ENCODE measurements at places on chromosomes 1 and 21.
A peak's percentile ranks its signal among the peaks of the same experiment; 100 is the strongest.

- DNase-seq: no peak
Observed at GRCh38 chr1:211613108-211613947, 34.4 kb upstream of the SLC30A1 start.

GRCh38 chr1:56032096-56032676, 547.2 kb downstream of the PLPP3 start:
- no peak for DNase-seq

- no peak for DNase-seq
Observed at GRCh38 chr1:93981274-93981667, 72.0 kb upstream of the GCLM start.

DNA sequence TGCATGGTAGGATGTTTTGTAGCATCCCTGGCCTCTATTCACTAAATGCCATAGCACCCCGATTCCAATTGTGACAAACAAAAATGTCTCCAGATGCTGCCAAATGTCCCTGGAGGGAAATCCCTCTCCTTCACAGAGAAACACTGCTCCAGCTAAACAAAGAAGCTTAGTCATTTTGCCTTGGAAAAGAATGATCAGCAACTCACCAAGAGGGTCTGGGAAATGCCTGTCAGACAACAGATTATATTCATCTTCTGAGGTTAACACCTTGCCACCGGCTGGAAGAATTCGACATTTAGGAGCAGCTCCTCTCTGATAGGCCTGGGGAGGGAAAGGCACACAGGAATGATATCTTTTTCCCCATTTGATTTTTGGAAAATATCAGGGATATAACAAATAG, 84.4 kb downstream of the NIBAN1 start:
- DNase-seq: no peak

GRCh38 chr1:40396420-40396819, 22.9 kb downstream of the SMAP2 start:
- no peak for DNase-seq

GRCh38 chr1:67307251-67308060, at the start of gene IL12RB2:
Gene IL12RB2, plus strand, starts transcription at chr1:67307873. Its CDS starts 12,496 bp downstream, at chr1:67320369.
- DNase-seq: peak; percentile 55

- DNase-seq: no peak
Observed at GRCh38 chr1:25878690-25879089, 3.2 kb upstream of the PAQR7 start.

DNA sequence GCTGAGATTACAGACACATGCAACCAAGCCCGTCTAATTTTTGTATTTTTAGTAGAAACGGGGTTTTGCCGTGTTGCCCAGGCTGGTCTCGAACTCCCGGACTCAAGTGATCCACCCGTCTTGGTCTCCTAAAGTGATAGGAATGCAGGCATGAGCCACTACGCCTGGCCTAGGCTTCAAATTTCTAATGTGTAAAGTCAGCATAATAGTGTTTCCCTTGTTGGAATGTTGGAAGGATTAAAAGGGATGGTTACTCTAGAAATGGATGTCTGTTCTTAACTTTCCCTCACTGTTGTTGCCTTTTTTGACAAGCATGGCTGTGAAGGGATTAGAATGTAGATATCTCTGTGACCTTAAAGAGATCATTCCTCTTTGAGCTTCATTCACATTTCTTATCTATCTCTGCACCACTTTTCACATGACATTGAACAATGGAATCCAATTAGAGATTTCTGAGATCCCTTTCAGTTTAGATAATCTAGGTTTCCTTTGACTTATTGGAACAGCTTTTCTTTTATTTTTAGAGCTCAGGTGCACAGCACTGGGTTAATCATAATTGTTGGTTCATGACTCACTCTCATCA, 33.7 kb downstream of the NFASC start:
- DNase-seq: no peak

DNA sequence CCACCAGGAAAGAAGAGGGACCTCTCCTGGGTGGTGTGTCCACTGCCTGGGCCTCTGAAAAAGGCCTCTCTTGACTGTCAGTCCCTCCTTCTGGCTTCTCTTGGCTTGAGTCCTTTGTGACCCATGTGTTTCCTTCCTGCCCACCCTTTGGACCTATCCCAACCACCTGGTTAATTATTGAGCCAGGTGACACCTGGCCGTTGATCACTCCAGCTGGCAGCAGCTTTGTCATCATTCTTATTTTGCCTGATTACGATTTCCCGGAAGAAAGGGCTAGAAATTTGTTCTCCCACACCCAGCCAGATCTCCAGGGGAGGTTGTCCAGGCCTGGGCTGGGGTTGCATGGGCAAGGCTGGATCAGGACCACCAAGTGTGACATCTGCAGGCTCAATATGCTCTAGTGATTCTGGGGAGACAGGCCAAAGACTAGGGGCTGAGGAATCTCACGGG, 24.8 kb downstream of the CSF1 start:
- DNase-seq: peak; percentile 42

DNA sequence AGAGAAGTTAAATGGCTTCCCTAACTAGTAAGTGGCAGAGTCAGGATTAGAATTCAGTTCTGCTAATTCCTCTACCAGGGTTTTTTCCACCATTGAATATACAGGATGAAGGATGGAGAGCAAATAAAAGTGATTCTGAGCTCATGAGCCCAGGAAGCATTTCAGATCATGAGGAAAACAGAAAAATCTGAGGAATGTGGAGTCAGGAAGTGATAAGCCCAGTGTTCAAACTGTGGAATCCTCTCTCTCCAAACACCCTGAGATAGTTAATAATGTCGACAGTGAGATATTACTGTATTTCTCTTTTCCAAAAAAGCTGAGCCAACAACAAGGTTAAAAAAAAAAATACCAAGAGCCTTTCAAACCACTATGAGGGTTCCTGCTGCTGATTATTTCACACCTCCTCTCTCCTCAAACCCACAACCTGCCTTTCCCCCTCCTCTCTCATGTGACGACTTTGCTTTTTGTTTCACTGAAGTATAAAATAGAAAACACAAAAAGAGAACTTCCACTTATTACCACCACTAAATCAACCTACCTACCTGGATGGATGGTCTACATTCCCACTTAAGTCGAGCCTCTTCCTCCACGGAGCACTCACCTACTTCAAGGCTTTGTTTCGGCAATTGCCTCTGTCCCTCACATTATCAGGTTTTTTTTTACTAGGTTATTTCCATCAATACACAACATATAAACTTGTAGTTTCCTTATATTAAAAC, 8.9 kb downstream of the SLAMF1 start:
- no peak for DNase-seq

- no peak for DNase-seq
Observed at GRCh38 chr1:6401673-6402072, 8.1 kb upstream of the ACOT7 start.

GRCh38 chr1:82073659-82074058, 272.9 kb downstream of the ADGRL2 start:
- DNase-seq: no peak

GRCh38 chr1:189782295-189782694, 695.4 kb downstream of the BRINP3 start:
- DNase-seq: no peak

DNA sequence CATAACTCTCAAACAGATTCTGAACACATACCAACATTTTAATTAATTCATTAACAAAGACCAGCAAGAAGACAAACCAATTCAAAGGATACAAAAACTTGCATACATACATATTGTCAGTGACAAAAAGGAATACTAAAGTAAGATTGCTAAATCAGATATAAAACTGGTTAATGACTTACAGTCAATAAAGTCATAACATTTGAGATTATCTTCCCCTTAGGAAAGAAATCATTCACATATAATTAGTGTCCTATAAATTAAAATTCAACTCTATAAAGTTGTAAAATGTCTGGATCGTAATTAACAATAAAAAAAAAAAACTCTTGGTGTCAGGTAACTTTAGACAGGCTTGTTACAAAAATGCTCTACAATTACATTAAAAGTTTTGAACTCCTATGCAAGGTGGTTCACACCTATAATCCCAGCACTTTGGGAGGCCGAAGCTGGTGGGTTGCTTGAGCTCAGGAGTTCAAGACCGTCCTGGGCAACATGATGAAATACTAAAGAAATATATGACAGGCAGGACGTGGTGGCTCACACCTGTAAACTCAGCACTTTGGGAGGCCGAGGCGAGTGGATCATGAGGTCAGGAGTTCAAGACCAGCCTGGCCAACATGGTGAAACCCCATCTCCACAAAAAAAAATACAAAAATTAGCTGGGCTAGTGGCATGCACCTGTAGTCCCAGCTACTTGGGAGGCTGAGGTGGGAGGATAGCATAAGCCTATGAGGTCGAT, 17.7 kb upstream of the RAB3B start:
- DNase-seq: no peak

- no peak for DNase-seq
Observed at GRCh38 chr1:170491291-170491690, 40.7 kb upstream of the GORAB start.

- DNase-seq: no peak
Observed at GRCh38 chr1:47703981-47704596, 266.2 kb downstream of the FOXD2 start.

- no peak for DNase-seq
Observed at GRCh38 chr1:237903961-237904360, 13.2 kb upstream of the ZP4 start.

- DNase-seq: no peak
Observed at GRCh38 chr1:28507247-28507645, 1.4 kb downstream of the RCC1 start.

Measured in NCI-H2081 (cell line).